ENCODE measurements at places on chromosomes 3 and 15. TPM values are rescaled to one million over a fixed set of nuclear protein-coding genes. Genes with fewer than 3 reads are reported as not detected.

KY gene
- total RNA-seq = not detected

TTC23 gene
- 19.2 TPM for total RNA-seq

GBE1 gene
- 49.8 TPM for total RNA-seq

CPLX3 gene
- total RNA-seq = not detected

- no peak for DNase-seq
Measured at GRCh38 chr3:184884359-184885017, 72.5 kb downstream of the VPS8 start.

GRCh38 chr15:100781061-100781960 is 98.3 kb upstream of the ALDH1A3 start:
- DNase-seq = peak; percentile 9

All from breast epithelium (tissue), 4 donors.